Transverse colon (tissue), 4 donors: ENCODE measurements at places on chromosomes 1 and 21. TPM values are rescaled to one million over a fixed set of nuclear protein-coding genes. Genes with fewer than 3 reads are reported as not detected.

The OR2L2 gene
- 0.16 TPM for total RNA-seq

The FAM78B gene
- total RNA-seq: 0.64 TPM

The PROX1 gene
- 7.6 TPM for total RNA-seq

The SYT2 gene
- not detected for total RNA-seq

The GJB3 gene
- not detected for total RNA-seq
